ENCODE measurements at places on chromosomes 5 and 9. TPM values are rescaled to one million over a fixed set of nuclear protein-coding genes. Genes with fewer than 3 reads are reported as not detected.

Gene SOWAHA
- total RNA-seq, result 0.52 TPM

Gene NTRK2
- not detected for total RNA-seq

Gene CTNND2
- total RNA-seq, result 7.0 TPM

Gene CER1
- total RNA-seq, result 2.4 TPM

- DNase-seq, result peak; percentile 78
- peak overlapping the region; percentile 27 for H3K4me3 ChIP-seq
- peaks cover 60% of the 10 kb centered on the region for H3K36me3 ChIP-seq
- no peaks in the 10 kb centered on the region for H3K27me3 ChIP-seq
Measured at GRCh38 chr5:33448118-33448517, 7.4 kb downstream of the TARS1 start.

DNA sequence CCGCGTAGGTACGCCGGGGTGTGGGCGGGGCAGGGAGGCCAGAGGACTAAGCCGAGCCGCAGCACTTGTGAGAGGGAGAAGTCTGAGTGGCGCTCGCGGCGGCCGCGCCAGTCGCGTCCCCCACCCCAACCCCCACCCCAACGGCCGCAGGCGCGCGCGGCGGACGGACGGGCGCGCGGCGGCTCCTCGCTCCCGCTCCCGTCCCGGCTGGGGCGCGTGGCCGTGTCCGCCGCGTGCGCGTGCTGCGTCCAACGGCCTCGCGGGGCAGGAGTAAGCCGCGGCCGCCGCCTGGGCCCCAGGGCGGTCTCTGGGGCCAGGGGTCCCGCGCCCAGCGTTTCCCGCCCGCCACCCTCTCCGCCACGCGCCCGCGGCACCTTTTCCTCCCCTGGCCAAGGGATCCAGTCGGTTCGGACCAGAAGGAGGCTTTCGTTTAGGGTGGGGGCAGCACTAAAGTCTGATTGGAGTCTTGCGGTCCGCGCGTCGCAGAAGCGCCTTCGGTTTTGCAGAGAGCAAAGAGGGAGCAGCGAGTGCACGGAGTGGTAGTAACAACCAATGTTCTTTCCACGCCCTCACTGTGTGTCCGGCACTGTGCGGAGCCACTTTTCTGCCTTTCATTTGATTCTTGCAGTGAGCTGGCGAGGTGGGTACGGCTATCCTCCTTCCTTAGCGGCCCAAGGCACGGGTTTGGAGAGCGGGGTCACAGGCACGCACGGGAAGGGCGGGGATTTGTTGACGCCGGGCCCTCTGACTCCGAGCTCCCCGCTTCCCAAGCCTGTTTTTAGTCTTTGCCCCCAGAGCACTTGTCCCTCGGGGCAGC is 483 bp downstream of the G3BP1 start:
- H3K4me3 ChIP-seq, result peak overlapping the region; percentile 82
- H3K36me3 ChIP-seq, result no peaks in the 10 kb centered on the region
- H3K4me1 ChIP-seq, result peaks cover 36% of the 10 kb centered on the region
- no peaks in the 10 kb centered on the region for H3K27me3 ChIP-seq

DNA sequence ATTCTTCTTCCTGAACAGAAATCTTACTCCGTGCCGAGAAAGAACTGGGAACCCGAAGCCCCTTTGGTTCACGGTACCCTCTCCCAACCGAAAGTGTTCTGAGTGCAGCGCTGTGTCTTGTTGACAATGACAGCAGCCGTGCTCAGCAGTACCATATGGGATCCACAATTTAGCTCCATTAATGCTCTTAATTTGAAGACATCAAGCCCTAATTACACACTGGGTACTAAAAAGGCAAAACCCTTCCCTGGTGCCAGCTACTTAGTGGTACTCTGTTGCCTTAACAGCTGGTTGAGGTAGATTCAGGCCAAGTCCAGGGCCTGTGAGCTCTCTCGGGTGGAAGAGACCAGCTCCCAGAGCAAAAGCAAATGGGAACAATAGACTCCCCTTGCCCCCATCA is 24.5 kb downstream of the DDX31 start:
- H3K4me1 ChIP-seq, result no peaks in the 10 kb centered on the region
- no peak for DNase-seq
- no peak overlapping the region for H3K27ac ChIP-seq
- H3K4me3 ChIP-seq, result no peak overlapping the region

DNA sequence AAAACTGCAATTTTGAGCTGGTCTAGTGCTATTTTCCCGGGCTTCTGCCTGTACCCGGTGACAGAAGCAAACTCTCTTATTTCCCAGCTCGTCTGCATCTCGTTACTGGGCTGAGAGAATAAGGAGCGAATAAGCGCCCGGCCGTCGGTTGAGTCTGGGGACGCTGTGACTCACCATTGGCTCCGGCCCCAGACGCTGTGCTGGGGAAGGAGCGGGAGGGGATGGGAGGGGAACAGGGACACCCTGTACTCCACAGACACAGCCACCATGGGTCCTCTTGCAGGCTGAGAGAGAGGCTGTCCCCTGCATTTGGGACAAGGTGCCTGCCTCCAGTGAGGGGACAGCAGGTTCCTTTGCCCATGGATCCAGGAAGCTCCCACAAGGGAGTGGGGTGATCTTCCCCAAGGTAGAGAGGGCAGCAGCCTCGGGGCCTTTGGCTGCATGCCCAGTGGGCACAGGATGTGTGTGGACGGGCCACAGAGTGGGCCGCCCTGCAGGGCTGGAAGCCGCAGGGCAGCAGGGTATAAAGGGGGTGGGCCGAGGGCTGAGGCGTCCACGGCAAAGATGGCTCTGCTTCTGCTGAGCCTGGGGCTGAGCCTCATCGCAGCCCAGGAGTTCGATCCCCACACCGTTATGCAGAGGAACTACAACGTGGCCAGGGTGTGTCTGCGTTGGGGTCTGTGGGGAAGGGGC is at the start of gene LCN9:
TSS of gene LCN9 (plus strand) at position 552 of the 693 bp plus-strand sequence. CDS start at position 565, 13 bp downstream.
- H3K36me3 ChIP-seq, result no peaks in the 10 kb centered on the region
- H3K27me3 ChIP-seq, result no peaks in the 10 kb centered on the region
- H3K4me1 ChIP-seq, result no peaks in the 10 kb centered on the region
- DNase-seq, result no peak
- H3K27ac ChIP-seq, result no peak within 1 kb of the TSS

DNA sequence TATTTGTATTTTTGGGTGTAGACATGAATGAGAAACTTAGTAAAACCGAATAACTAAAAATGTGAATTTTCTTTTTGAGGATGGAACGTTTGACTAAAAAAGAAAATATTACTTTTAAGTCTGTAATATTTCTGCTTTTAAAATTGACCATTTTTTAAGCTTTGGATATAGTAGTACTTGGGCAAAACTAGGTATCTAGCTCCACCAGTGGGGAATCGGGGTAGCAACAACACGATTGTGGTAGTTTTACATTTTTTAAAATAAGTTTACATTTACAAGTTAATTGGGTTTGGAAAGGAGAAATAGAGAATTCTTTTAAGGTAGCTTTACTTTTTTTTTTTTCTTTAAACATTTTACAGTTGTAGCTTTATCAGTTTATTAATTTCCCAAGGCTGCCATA is 154.4 kb downstream of the MAN2A1 start:
- H3K27me3 ChIP-seq, result no peaks in the 10 kb centered on the region
- H3K36me3 ChIP-seq, result peaks cover 16% of the 10 kb centered on the region
- H3K27ac ChIP-seq, result no peak overlapping the region
- peaks cover 8% of the 10 kb centered on the region for H3K4me1 ChIP-seq

- no peaks in the 10 kb centered on the region for H3K27me3 ChIP-seq
- H3K4me3 ChIP-seq, result no peak overlapping the region
- peaks cover 8% of the 10 kb centered on the region for H3K4me1 ChIP-seq
- no peaks in the 10 kb centered on the region for H3K36me3 ChIP-seq
- no peak for DNase-seq
Measured at GRCh38 chr9:93124793-93125192, 9.3 kb downstream of the NINJ1 start.

DNA sequence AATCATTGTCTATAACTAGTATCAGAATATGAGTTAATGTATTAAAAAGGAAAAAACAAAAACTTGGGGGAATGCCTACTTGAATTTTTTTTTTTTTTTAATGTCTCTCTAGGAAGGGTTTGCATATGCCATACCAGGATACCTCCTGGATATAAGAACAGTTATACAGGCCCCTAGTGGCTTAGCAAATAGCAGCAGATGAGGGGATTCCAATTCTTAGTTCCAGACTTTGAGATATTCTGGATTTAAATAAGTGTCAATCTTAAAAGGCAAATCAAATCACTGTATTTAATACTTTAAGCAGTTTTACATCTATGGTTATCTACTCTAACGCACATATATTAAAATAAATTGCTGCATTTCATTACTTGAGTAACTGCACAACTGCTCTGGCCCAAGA is 1055.5 kb upstream of the DMAC1 start:
- H3K4me3 ChIP-seq, result no peak overlapping the region
- no peak overlapping the region for H3K27ac ChIP-seq
- no peaks in the 10 kb centered on the region for H3K36me3 ChIP-seq
- peaks cover 24% of the 10 kb centered on the region for H3K27me3 ChIP-seq
- peaks cover 44% of the 10 kb centered on the region for H3K4me1 ChIP-seq
- peak; percentile 47 for DNase-seq

DNA sequence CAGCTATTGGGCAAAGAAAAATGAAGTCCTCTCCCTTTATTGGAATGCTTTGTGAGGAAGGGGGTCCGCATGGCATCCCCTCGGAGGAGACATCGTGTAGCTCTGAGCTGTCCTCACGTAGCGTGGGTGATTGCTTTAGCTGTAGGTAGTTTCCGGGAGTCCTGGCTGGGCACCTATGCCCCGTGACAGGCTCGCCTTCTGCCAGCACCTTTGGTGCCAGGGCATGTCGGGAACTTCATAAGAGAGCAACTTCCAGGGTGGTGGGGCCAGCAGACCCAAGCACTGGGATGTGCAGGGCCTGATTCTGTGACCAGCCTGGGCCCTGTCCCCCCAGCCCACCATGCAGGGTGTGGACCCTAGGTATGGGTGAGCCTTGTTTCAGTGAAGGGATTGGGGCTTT is 64.0 kb downstream of the WNK2 start:
- no peak overlapping the region for H3K4me3 ChIP-seq
- no peak overlapping the region for H3K27ac ChIP-seq
- no peaks in the 10 kb centered on the region for H3K27me3 ChIP-seq
- no peaks in the 10 kb centered on the region for H3K36me3 ChIP-seq
- H3K4me1 ChIP-seq, result peaks cover 9% of the 10 kb centered on the region
- DNase-seq, result no peak

DNA sequence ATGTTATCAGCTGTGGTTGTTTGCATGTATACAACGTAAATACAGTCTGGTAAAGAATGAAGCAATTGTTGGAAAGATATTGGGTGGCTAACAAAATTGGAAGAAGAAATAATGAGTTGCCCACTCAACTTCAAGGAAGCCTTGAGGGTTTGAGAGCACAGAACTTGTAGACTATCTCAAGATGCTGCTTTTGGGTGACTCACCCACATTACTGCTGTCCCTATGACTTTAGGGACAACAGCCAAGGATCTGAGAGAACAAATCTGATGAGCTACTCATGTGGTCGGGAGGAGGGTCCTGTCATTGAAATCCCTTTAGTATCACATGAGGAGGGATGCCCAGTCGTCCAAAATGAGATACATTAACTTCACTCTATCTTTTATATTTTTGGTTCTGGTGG is 261.8 kb downstream of the GAS1 start:
- H3K27me3 ChIP-seq, result no peaks in the 10 kb centered on the region
- H3K27ac ChIP-seq, result no peak overlapping the region
- no peak overlapping the region for H3K4me3 ChIP-seq
- H3K4me1 ChIP-seq, result peaks cover 4% of the 10 kb centered on the region
- DNase-seq, result no peak

- no peak overlapping the region for H3K4me3 ChIP-seq
- no peak overlapping the region for H3K27ac ChIP-seq
- H3K27me3 ChIP-seq, result no peaks in the 10 kb centered on the region
Measured at GRCh38 chr5:110439296-110439695, 287.2 kb downstream of the TMEM232 start.

GRCh38 chr5:80644900-80645299 is 9.6 kb upstream of the MSH3 start:
- no peaks in the 10 kb centered on the region for H3K27me3 ChIP-seq
- H3K36me3 ChIP-seq, result peaks cover 72% of the 10 kb centered on the region
- H3K27ac ChIP-seq, result no peak overlapping the region
- H3K4me3 ChIP-seq, result no peak overlapping the region
- no peak for DNase-seq
- H3K4me1 ChIP-seq, result no peaks in the 10 kb centered on the region

- no peaks in the 10 kb centered on the region for H3K4me1 ChIP-seq
- H3K4me3 ChIP-seq, result no peak overlapping the region
- no peaks in the 10 kb centered on the region for H3K36me3 ChIP-seq
- no peak for DNase-seq
- H3K27me3 ChIP-seq, result no peaks in the 10 kb centered on the region
Measured at GRCh38 chr5:17897776-17898175, 263.5 kb downstream of the TAF11L14 start.

DNA sequence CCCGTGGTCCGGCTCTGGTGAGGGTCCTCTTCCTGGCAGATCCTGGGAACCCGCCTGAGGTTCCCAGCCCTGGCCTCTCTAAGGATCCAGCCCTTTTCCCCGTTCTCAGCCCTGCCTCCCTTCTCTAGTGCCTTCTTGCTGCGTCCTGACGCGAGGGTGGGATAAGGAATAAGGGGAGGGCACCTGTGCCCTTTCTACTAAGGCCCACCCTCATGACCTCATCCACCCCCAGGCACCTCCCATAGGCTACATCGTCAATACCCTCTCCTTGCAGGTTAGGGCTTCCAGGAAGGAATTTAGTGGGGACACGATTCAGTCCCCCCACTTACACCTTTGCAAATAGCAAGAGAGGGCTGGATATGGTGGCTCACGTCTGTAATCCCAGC is 10.7 kb upstream of the DIPK1B start:
- H3K4me1 ChIP-seq, result no peaks in the 10 kb centered on the region
- no peak for DNase-seq
- H3K36me3 ChIP-seq, result no peaks in the 10 kb centered on the region
- no peaks in the 10 kb centered on the region for H3K27me3 ChIP-seq
- H3K27ac ChIP-seq, result no peak overlapping the region
